ENCODE measurements at places on chromosomes 16 and 17. TPM values are rescaled to one million over a fixed set of nuclear protein-coding genes. Genes with fewer than 3 reads are reported as not detected.

DNA sequence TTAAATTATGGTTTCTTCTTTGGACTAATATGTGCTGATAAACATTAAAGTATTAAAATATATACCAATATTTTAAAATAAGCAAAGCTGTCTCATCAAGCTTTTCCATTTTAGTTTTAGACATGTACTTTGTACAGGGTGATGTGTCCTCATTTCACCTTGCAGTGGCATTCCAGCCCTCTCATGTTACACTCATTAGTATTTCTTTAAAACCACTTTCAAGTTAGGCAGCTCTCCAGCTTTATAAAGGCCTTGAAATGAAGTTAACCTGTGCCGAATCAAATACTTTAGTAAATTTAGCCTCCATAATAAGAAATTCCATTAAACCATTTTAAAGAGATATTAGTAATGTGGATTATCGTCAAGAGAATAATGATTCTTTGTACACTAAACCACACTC, 107.6 kb upstream of the HLF start:
- DNase-seq, result no peak

Gene IL21R
- 3.6 TPM for total RNA-seq

Gene FOXN1
- total RNA-seq, result not detected

DNA sequence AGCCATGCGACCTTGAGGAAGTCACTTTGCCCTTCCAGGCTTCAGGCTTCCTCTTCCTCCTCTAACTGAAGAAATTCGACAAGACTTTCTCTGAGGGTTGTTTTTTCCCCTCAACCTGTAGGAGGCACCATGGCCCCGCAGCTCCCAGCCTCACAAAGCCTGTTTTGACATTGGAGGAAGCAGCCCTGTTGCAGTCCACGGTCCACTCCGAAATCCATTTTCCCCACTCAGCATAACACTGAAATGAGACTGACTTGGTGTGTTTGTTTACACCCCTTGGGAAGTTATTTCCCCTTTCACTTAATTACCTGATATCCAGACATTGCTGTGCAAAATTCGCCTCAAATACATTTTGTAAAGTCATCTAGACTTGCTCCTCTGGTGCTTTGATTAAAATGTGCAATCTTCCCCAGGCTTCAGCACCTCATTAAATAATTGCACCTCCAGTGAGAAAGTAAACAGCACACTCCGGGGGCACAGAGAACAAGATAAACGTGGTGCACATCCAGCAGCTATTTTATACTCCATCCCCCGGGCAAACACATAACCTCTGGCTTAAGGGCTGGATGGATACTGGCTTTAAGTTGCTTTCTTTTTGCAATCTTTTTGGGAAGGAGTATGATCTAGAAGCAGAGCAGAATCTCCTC, 41.4 kb upstream of the PIRT start:
- no peak for DNase-seq

Gene GPR179
- total RNA-seq, result 0.02 TPM

GRCh38 chr17:9367156-9367555, 208.5 kb downstream of the STX8 start:
- peak; percentile 21 for DNase-seq

- DNase-seq, result no peak
Measured at GRCh38 chr17:53626286-53626685, 196.4 kb upstream of the KIF2B start.

Gene NPIPA7
- total RNA-seq, result 5.1 TPM

DNA sequence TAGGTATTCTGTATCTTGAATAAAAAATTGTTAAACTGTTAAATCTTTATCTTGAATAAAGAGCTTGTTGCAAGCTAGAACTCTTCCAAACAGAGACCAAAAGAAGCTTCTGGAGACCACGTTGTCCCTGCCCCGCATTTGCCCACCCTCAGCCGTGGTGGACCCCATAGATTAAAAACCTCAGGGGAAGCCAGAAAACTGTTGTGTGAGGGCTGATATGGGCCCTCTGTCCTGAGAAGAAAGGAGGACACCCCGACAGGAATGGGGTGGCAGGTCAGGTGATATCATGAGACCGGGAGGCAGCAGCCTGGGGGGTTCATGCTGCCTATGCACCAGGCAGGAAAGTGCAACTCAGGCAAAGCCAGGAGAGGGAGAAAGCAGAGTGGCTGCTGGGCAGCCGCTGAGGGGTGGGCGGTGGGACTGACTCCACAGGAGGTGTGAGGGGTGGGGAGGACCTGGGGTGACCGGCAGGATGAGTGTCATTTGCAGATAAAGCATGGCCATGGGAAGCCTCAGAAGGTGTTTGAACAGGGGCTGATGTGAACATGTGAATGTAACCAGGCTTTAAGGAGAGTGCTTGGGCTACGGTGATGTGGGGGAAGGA, 147.8 kb downstream of the IRF8 start:
- no peak for DNase-seq

DNA sequence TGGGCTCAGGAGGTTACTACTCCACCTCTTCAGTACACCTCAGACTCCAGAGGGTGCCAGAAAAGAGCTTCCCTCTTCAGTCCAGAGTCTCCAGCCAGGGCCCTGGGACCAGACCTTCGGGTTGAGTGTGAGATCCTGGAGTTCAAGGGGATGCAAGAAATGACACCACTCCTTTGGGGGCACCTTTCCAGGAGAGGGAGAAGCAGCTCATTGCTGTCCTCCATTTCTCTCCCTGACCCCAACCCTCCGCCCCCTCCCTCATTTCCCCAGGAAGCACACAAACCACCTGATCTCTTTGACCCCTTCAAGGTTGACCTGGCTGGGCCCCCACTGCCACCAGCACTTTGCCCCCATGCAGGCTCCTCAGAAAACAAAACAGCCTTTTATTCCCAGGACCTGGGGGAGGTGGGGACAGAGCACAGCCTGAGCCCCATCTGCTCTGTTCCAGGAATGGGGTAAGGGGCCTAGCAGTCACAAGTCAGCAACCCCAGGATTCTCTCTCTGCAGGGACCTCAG, 21.4 kb downstream of the CDH5 start:
- DNase-seq, result no peak

Gene MPO
- total RNA-seq, result 0.31 TPM

Gene PIGL
- 12.0 TPM for total RNA-seq

DNA sequence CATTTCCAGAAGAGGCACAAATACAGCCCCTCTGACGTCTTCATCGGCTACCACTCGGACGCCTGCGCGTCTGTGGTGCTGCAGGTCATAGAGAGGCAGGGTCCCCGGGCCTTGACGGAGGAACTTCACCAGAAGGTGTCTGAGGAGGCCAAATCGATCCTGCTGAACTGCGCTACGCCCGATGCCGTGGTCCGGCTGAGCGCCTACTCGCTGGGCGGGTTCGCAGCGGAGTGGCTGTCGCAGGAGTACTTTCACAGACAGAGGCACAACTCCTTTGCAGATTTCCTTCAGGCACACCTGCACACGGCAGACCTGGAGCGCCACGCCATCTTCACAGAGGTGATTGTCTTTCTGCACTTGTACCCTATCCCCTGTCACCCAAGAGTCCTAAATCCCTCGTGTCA, 67.0 kb upstream of the ENDOV start:
- DNase-seq, result no peak

DNA sequence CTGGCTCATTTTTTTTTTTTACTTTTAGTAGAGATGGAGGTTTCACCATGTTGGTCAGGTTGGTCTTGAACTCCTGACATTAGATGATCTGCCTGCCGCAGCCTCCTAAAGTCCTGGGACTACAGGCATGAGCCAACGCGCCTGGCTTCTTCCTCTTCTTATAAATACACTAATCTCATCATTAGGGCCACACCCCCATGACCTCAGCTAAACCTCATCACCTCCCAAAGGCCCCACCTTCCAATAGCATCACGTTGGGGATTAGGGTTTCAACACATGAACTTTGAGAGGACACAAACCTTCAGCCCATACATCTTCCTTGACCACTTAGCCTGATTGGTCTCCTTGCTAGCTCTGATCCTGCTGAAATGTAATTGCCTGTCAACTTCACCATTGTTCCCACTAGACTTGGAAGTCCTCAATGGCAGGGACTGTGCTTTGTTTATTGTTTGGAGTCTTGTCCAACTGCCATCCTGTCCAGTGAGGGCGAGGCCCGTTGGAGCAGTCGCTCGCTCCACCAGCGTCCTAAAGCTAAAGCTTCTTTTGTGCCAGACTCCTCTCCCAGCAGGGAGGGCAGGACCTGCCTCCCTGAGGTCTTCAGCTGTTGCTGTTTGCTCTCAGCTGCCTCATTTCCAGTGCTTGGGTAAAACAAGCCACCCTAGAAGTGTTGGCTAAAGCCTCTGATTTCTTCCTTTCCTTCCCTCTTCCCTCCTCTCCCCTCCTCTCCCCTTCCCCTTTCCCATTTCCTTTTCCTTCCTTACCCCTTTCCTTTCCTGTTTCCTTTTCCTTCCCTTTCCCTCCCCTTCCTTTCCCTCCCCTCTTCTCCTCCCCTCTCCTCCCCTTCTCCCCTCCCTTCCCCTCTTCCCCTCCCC, 85.3 kb downstream of the HAPSTR1 start:
- no peak for DNase-seq

DNA sequence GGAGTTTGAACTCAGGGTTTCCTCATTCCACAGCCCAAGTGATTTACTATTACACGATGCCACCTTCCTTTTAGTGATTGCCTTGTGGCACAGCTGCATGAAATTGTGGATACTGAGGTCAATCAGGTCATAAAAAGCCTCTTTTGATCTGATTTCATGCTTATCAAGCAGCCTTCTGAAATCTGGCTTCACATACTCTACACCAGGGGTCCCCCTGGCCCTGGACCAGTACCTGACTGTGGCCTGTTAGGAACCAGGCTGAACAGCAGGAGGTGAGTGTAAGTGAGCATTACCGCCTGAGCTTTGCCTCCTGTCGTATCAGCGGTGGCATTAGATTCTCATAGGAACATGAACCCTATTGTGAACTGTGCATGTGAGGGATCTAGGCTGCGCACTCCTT, 13.8 kb downstream of the SLFN5 start:
- no peak for DNase-seq

DNA sequence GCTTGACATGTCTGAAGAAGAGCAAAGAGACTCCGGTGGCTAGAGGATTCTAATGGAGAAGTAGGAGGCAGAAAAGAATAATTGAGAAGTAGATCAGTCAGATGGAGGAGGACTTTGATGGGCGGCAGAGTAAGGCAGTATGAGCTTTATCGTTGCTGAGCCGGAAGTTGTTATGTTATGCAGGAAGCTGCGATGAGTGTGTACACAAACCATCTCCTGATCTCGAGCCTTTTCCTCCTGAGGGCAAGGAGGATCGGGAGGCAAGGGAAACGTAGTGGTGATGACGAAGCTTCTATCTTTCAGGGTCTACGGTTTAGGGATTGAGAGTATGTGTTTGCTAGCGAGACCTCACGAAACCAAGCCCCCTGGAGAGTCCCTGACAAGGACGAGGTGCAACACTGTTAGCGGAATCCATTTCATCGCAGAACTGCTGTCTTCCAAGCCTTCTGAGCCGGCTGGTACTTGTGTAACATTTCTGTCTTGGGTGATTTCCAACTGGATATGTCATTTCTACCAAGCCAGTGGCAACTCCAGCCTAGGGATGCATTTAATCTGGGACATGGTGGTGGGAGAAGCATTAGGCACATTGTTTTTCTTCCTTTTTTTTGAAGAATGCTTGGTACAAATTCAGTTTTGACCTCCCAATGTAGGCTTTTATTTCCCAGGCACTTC, 45.5 kb downstream of the RBFOX1 start:
- no peak for DNase-seq

- no peak for DNase-seq
Measured at GRCh38 chr16:2964475-2965336, 631 bp downstream of the KREMEN2 start.

DNA sequence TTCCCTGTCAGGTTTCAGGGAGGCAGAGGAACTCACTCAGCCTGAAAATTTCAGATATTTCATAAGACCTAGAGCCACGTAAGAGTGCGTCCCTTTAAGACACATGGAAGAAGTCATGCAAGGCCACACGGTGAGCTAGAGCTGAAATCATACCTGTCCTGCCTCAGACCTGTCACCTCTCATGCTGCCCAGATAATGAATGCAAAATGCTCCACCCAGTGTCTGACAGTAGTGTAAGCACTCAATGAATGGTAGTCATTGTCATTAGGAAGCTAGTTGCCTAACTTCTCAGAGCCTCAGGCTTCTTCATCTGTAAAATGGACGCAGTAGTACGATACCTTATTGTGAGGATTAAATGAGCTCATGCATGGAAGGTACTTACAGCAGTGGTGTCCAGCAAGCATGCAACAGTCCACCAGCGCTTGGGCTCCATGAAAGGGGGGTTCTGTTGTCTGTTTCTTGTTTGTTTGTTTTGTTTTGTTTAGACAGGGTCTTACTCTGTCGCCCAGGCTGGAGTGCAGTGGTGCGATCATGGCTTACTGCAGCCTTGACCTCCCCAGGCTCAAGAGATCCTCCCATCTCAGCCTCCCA, 60.7 kb downstream of the WSB1 start:
- DNase-seq, result no peak

GRCh38 chr16:89195521-89196171, 4.7 kb downstream of the SLC22A31 start:
- no peak for DNase-seq

Data from heart right ventricle (tissue), 16 donors.